GM04504 (cell line): ENCODE measurements at places on chromosomes 13 and 19.

DNA sequence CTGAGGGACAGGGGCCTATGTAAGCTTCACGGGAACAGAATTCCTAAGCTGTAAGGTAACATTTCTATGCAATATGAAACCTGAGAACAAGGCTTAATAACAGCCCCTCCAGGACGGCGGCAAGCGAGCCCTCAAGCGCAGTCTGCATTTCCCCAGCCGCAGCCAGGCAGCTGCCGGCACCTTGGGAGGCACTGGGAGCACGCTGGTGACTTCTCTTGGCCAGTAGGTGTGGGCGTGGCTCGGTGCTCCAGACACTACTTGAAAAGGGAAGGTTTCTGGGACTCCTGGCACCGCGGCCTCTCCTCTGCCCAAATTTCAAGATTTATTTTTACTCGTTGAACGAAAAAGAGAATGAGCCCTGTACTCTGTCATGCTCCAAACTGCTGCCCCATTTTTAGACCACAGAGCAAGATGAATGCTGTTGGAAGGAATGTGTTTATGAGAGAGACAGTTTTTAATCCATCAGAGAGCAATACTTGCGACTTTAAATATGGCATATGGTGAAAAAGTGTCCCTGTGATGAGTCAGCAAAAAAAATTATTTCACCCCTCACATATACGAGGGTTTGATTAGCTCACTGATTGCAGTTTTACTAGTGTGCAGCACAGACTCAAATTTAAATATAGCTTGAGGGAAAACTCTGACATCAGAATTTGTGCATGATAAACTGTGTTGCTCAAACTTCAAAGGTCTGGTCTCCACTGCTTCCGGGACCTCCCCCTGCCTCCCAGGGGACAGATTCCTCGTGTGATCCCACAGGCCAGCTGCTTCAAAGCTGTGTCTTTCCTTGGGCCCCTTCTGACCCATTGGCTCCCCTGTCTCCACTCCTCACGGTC lies 81.2 kb downstream of the COL4A2 start:
- no peak for DNase-seq

GRCh38 chr19:40578442-40578908 lies 1.8 kb downstream of the SHKBP1 start:
- no peak for DNase-seq

- no peak for DNase-seq
Observed at GRCh38 chr13:111385183-111385857, 64.9 kb downstream of the TEX29 start.

- DNase-seq: no peak
Observed at GRCh38 chr19:2500841-2501261, 24.9 kb downstream of the GADD45B start.

DNA sequence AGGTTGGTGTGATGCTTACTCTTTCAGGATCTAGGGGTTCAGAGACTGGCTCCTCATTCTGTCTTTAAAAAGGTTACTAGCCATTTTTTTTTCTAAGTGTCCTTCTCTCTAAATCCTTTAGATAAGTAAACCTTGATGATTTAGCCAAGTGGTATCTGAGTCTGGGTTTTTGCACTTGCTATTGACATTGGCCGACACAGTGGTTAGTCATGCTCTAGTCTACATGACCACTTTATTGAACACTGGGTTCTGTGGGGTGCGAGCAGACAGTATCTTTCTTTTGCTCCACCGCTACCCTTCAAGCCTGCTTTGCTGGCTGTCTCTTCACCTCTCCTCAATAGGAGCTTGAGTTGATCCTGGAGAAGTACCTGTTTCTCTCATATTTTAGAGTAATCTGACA lies 6.2 kb upstream of the NUP58 start:
- DNase-seq: no peak

DNA sequence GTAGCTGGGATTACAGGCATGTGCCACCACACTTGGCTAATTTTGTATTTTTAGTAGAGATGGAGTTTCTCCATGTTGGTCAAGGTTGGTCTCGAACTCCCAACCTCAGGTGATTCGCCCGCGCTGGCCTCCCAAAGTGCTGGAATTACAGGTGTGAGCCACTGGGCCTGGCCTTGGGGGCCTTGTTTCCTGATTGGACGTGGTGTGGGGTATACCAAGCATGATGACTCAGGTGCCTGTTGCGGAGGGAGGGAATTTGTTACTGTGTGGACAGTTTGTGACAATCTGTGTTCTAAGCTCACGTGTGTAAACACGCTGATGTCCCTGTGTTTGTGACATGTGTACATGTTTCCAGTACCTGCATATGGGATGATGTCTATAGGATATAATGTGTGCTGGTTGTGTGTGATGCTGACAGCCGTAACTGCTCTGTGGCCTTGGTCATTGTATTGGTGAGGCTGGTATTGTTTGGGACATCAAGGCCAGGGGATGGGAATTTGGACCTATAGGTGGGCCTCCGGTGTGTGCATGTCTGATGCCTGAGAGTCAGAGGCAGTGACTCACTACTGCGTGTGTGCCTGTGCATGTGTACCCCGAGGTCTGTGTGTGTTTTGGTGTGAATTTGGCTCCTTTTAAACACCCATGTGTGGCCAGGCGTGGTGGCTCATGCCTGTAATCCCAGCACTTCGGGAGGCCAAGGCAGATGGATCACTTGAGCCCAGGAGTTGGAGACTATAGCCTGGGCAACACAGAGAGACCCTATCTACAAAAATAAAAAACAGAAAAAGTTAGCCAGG lies 1.6 kb upstream of the EGLN2 start:
- DNase-seq: no peak

- DNase-seq: no peak
Observed at GRCh38 chr13:40191186-40191980, 475.1 kb downstream of the FOXO1 start.

DNA sequence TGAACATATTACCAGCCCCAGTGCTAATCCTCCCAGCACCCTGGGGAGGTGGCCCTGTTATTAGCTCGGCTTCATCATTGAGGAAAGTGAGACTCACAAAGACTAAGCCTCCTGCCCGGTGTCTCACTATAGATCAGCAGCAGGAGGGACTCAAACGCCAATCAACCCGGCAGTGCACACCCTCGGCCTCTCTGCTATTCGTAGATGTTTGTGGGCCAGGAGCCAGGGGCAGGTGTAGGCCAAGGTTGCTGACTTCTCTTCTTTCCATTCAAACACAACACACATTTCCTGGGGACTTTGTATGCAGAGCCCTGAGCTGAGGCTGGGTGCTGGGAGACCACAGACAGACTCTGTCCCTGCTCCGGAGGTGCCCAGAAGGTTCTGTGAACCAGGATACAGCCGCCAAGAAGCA lies 9.4 kb upstream of the SBK3 start:
- no peak for DNase-seq

GRCh38 chr13:24893863-24894262 lies 129.9 kb downstream of the RNF17 start:
- no peak for DNase-seq

DNA sequence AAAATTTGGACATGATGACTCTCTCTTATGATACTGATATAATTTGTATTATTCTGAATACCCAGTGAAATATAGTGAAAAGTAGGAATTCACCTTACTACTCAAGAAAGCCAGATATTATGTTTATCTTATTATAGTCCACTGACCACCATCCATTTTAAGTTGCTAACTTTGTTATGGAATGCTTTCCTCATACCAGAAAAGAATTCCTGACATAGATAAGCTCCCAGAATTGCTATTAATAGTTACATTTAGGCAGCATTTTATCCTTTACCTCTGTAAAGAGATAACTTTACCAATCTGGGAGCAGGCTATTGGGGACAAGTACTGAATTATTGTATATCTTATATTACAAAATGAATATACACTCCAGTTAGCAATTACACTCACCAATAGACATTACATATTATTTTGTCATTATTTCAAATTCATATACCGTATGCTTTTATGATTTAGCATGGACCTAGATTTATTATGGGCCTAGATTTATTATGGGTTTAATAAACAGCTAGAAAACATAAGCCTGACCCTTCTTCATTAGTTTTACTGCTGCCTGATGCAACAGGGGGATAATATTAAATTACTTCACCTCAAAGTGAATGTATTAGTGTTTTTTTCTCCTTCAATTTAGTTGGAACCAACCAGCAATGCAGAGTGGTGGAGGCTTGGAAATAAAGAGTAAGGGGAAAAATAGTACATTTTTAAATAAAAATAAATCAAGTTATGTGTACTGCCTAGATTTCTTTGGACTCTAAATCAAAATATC lies 1886.1 kb downstream of the PCDH9 start:
- no peak for DNase-seq

DNA sequence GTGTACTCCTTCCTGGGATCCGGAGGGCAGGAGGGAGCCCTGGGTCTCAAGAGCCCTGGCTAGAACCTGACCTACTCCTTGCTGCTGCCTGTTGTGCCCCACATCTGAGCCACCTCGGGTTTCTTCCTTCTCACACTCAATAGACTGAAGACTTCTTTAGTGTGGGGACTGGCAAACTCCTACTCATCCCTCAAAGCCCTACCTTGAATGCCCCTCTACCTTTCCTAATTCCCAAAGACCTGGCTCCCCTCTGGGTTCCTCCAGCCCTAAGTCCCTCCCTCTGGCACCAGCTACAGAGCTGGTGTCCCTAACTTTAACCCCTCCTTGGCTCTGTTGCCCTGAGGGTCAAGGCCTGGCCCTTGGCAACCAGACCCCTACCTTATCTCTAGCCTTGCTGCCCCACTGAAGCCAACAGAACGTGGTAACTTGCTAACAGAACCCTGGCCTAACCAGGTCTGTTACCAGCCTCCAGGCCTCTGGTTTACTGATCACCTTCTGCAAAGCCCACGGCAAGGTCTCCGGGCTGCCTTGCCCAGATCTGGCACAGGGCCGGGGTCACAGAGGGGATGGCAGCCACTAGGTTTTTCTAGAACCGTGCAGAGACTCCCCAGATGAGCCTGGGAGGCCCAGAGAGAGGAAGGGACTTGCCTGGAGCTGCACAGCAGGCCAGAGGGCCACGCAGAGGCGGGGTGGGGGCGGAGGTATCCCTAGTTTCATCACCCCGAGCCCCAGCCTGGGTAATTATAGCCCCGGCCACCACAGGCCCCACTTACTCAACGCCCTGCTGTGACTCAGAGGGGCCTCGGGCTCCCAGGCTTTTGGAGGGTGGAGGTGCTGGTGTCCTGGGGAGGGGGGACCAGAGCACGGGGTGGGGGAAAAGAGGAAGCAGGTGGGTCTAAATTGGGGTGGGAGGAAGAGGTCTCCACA lies 15.3 kb downstream of the ZBTB7A start:
- no peak for DNase-seq

DNA sequence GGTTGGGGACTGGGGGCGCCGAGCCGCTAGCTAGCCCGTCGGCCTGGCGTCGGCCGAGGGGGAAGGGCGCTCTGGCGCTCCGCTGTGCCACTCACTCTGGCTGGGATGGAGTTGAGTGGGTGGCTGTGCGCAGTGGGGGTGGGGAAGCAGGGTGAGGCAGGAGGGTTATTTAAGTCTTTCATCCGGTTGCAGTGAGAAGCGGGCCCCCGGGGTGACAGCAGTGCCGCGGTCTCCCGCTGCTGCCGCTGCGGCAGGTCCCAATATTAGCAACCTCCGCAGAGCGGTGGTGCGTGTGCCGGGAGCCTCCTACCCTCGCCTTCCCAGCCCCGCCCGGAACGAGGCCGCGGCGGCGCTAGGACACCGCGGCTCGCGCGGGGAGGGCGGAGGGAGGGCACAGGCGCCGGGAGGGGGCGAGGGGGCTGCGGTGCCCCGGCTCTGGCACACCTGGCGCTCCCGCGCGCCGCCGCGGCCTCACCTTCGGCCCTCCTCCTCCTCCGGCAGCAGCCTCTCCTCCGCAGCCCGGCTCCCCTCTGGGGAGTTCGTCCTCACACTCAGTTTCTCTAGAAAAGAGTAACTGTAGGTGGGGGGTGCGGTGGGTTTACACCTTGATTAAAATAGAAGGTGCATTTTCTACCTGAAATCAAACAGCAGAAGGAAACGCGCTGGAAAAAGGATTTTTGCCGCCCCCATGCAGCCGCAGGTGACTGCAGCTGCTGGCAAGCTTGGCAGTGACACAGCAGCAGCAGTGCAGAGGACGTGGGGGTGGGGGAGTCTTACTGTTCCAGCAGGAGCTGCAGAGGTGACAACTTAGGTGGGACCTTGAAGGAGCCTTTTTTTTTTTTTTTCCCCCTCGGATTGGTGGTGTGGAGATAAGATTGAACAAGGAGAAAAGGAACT lies 4.5 kb downstream of the FGF9 start:
- DNase-seq: no peak

- DNase-seq: no peak
Observed at GRCh38 chr13:106393776-106394175, 141.7 kb downstream of the EFNB2 start.

- DNase-seq: no peak
Observed at GRCh38 chr19:57803265-57803593, 11.5 kb downstream of the ZNF552 start.

DNA sequence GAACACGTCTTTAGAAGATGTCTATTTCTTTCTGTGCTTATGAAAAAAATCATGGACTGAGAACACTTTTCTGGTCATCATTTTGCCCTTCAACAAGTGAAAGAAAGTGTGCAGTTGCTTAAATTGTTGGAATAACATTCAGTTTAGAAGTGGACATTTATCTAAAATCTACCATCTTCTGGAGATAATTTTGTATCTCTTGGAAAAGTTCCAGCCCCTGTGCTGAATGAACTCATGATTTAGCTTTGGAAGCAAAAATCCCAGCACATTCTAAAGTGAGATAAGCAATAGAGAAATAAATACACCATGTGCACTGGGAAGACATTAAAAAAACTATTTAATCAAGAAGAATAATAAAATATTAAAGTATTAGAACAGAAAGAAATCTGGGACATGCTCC lies 1420.8 kb upstream of the SLC10A2 start:
- DNase-seq: no peak

DNA sequence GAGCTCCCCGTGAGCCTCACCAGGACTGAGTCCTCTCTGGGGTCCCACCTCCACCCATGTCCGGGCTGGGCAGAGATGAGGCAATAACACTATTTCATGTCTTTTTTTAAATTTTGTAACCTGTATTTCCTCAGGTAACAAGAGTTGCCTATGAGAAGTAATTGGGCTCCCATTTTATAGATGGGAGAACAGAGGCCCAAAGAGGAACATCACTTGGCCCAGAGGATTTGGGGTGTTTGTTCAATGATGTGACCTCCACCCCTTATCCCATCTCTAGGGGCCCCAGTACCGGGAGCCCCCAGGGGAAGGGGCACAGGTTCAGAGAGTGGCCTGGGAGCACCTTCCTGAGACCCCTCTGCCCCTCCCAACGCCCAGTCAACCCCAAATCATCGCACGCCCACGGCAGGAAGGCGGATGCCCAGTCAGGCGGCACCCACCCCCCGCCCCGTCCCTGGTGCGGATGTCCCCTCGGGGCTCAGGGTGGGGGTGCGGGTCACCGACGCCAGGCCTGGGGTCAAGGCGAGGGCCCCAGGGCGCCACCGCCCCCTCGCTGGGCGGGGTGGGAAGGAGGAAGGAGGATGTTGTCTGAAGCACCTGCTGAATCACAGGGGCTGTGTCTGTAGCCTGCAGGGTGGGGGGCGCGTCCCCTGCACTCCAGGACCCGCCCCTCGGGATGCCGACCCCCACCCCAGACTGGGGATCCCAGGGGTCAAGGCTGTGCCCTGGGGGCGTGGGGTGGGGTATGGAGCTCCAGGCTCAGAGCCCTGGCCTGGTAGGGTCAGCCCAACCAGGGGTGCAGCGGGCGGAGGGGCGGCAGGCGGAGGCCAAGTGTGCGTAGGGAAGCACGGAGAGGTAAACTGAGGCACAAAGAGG lies 9.0 kb upstream of the CIRBP start:
- no peak for DNase-seq
